ENCODE measurements at places on chromosomes 11 and 22.

DNA sequence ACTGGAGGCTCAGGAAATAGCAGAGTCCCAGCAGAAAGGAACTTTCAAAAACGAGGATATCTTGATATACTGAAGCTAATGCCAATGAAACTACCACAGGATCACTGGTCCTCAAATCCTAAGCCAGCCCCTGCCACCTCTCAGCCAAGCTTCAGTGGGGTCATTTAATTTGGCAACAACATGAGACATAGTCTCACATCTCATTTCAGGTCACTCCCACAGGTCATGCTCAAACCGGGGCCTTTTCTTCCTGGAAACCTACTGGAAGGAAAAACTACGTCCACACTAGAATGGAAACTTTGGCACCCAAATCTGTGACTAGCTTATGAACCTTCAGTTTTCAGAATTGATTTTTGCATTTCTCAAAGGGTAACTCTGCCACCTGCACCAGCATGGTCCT is 61.9 kb upstream of the CYP2D6 start:
- DNase-seq = no peak

- DNase-seq = no peak
These were observed 1.4 kb upstream of the PPARA start for GRCh38 chr22:46148816-46149511.

DNA sequence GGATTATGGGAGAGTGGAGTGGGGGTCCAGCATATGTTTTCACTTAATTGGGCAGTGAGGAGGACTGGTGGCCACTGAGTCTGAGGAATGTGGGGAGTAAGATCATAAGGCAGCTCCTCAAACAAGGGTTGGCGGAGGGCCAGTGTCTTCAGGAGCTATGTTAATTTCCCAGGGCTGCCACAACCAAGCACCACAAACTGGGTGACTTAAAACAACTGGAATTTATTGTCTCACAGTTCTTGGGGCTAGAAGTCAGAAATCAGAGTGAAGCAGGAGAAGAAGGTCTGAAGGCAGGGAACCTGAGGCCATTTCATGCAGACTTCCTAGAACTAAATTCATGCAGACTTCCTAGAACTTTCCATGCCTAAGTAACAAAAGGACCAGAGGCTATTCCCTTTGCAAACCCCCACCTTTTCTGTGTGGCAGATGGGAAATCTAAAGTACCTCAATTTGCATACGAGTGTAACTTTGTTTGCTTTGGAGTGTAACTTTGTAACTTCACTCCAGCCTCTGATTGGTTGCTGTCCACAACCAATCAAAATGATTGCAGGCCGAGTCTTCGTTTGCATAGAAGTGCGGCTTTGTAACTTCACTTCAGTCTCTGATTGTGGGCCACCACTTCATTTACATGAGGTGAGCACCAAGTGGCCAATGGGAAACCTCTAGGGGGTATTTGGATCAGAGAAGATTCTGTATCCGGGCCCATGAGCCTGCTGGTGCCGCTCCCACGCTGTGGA is 50.5 kb upstream of the ZBED5 start:
- DNase-seq = no peak

- DNase-seq = peak; percentile 30
These were observed 3.8 kb upstream of the PYGM start for GRCh38 chr11:64763526-64764039.

DNA sequence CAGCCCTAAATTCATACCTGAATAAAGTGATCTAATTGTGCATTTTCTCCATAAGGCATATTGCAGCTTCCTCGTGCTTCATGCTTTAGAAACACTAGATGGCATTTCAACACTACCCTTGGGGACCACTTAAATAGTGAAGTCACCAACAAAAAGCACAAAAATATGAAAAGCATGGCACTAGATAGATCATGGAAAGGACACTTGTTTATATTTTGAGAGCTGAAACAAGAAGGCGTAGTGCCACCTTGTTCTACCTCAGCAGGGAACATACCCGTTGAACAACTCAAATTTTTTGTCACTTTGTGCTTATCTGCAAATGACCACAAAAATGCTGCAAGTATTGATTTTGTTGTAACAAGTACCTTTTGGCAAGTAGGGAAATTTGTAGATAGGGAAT is 8.6 kb downstream of the TBCEL start:
- DNase-seq = no peak

- no peak for DNase-seq
These were observed 38.3 kb upstream of the CXCR5 start for GRCh38 chr11:118845369-118845768.

- DNase-seq = no peak
These were observed 40.5 kb downstream of the MICAL2 start for GRCh38 chr11:12150831-12151382.
